ENCODE measurements at places on chromosomes 2 and 18.

GRCh38 chr2:38546064-38546463 is 56.7 kb downstream of the HNRNPLL start:
- no peak for DNase-seq

GRCh38 chr2:149061133-149061745 is 22.7 kb downstream of the LYPD6B start:
- no peak for DNase-seq

DNA sequence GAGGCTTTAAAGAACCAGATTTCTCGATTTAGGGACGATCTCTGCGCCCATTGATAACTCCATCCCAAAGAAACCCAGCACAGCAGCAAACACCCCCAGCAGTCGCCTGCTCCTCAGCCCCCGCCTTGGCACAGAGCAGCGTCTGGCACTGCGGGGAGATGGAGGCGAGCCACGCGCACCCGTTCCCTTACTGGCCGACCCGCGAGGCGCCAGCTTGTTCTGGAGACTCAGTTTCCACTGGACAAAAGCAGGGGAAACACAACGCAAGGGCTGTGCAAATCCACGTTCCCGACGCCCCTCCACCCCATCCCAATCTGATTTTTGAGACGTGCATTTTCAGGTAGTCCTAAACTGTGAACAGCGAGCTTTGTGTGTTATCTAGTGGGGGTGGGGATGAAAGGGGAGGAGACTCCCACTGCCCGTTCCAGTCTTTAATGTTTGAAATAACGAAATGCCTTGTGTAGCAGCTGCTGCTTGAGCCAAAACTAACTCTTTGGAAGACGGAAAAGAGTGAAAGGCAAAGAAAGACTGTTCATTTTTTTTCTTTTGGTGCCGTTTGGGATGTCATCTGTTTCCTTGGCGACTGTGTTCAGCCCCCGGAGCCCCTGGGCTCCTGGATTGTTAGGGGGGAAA is 143.2 kb downstream of the MEIS1 start:
- DNase-seq: no peak

DNA sequence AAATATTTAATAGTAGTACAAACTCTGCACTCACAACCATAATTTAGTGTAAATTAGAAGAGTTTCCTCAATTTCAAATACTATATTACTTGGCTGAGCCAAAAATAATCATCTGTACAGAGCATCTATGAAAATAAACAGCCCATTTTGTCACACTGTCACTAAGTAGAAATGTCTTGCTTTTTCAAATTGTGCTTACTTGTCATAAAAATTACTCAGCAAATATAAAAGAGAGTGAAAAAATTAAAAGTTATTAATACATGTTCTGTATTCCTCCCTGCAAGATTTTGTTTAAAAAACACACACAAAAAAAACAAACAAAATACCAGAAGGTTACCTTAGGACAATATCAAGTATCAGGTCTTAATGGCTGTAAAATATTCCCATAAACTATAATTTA is 155.7 kb downstream of the DLGAP1 start:
- no peak for DNase-seq

- no peak for DNase-seq
Measured at GRCh38 chr2:225131898-225132297, 89.6 kb upstream of the DOCK10 start.

- no peak for DNase-seq
Measured at GRCh38 chr18:22165603-22166068, 3.8 kb upstream of the GATA6 start.

DNA sequence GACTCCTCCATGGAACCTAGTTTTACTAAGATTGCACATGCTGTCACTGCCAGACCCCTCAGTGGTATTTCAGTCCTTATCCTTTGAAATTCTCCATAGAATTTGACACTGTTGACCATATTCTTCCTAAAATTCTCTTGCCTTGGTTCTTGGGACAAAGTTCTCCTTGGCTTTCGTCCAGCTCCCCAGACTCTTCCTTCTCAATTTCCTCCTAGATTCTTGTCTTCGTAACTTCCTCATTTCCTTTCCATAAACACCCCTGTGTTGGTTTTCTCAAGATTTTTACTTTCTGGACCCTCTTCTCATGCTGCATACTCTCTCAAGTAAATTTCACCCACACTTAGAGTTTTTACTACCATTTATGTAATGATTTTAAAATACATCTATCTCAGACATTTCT is 96.6 kb upstream of the TWSG1 start:
- DNase-seq: no peak

DNA sequence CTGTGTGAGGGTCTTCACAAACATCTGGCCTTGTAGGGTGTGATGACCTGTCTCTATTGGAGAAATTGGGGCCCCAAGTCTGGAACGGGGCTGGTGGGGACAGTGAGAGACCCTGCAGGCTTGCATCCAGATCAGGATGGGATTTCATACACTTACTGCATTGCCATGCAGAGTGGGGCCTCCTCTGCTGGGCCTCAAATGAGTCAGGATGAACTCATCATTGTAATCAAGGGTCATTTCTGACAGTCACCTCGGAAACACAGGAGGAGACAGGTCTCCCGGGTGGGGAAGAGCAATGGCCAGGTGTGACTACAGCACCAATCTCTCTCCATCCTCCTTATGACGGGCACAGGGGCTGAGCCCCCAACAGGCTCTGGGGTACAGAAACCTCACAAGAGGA is 48.1 kb upstream of the GALR1 start:
- no peak for DNase-seq

All from iPS DF 6.9 (cell line).